ENCODE measurements at places on chromosomes 2 and 18.

DNA sequence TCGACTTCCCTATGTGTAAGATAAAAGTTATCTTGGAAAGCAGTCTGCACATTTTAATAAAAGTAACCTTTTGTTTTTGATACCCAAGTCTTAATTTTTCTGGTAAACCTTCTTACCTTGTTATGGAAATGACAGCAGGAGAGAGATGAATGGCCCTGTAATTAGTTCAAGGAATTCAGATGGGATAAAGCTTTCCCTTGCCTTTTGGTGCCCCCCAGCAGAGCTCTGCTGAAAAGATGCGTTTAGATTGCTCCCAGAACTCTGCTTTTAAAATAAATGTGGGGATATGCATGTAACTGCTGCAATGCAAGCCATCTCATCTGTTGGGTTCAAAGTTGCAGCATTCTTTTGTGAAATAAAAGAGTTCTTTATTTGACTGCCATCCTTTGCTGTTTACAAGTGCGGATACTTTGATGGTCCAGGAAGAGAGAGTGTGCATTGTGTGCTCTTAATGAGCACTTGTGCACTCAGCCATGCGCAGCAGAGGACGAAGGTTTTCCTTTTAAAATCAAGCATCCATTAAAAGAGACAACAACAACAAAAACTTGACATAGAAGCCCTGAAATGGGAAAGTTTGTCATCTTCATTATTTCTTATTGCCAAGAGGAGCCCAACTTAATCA is 176.7 kb upstream of the ST6GAL2 start:
- no peak for DNase-seq

GRCh38 chr2:234198976-234199375 is 148.5 kb downstream of the SPP2 start:
- DNase-seq, result no peak

- DNase-seq, result no peak
Observed at GRCh38 chr2:113857464-113857863, 32.4 kb upstream of the ACTR3 start.

DNA sequence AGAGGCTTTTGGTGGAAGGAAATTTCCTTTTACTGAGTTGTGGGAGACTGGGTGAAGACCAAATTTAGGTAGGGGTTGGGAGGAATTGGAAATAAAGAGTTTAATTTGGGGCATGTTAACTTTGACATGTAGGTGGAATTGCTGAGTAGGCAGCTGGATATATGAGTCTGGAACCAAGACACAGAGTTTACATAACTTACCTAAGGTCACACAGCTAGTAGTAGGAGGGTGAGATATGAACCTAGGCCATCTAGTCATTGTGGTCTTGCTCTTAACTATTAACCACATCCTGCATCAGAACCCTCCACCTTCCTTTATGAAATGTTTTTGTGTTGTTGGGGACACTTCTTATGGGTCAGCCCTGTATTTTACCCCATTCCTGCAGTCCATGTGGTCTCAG is 113.1 kb downstream of the ICOS start:
- no peak for DNase-seq

DNA sequence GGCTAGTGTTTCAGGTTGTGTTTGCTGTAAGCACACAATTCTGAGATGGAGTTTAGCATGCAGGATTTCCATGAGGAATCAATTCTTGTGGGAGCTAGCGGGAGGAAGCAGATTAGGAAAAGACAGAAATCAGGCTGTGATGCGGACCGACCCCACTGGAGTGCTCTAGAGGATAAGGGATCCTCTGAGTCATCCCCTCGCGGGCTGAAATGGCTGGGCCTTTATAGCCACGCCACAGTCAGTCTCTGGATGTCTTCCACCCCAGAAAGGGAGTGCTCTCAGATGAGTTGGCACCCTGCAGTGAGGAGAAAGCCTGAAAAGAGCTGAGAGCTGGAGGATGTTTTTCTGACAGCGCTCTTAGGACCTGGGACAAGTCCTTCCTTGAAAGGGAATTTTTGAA is 102.4 kb downstream of the GALNT3 start:
- DNase-seq, result no peak

GRCh38 chr2:107542314-107542740 is 284.4 kb upstream of the RGPD4 start:
- DNase-seq, result no peak

DNA sequence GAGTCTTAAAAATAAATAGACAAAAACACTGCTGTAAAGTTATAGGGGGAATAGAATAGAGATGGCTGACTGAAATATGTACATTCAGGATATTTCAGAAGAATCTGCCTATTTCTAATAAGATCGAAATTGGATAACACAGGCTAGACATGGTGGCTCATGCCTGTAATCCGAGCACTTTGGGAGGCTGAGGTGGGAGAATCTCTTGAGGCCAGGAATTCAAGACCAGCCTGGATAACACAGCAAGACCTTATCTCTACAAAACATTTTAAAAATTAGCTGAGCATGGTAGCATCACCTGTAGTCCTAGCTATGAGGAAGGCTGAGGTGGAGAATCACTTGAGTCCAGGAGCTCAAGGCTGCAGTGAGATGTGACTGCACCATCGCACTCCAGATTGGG is 146.6 kb upstream of the CCDC150 start:
- DNase-seq, result no peak

GRCh38 chr2:177568390-177568789 is 175.8 kb downstream of the AGPS start:
- no peak for DNase-seq

DNA sequence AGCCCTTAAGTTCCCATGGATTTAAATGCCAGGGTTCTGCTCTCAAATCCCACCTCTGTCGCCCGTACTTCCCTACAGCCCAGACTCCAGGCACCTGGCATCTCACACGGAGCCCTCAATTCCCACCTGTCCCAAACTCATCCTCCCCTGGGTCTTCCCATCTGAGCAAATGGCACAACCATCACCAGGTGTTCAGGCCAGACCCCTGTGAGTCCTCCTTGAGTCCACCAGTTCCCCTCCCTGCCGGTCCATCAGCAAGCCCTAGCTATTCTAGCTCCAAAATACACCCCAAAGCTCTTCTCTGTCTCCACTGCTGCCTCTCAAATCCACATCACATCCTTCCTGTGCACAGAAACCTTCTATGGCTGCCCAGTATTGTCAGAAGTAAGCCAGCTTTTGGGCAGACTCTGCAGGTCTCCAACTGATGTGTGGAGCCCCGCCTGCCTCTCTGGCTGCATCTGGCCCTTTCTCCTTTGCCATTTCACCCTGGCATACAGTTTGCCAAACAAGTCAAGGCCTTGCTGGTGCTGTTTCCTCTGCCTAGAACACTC is 67.7 kb downstream of the DNMT3A start:
- no peak for DNase-seq

DNA sequence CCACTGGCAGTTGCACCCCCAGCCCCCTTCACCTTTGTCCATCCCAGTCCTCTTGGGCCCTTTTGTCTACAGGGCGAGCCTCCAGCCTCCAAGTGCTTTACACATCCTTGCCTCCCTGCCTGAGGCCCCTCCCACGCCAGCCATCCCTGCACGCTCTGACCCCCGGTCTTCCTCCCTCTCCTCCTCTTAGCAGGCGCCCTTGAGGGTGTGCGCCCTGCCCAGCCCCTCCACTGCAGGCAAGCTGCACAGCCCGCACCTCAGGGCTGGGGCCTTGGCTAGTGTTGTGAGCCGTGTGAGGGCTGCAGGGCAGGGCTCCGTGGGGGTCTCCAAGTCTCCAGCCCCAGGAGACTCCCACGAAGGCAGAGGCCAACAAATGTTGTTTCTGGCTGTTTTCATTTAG is 6.9 kb downstream of the BOK start:
- DNase-seq, result peak; percentile 37

DNA sequence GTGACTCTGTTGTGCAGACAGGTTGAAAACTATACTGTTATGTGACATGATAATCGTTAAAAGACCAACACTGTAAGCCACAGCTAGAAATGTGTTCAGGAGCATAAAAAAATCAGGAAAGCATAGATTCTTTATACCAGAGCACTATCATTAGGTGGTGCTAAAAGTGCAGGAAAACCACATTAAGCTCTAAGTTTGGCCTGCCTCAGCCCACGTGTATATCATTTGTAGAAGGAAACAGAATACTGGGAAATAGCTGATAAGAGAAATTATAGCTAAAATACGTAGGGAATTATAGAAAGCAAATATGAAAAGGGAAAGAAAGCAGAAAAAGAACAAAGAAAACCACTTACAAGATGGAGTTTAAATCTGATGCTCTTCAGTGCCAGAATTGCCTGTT is 26.5 kb upstream of the C2orf74 start:
- DNase-seq, result no peak
